ENCODE measurements at places on chromosomes 5 and 9.

DNA sequence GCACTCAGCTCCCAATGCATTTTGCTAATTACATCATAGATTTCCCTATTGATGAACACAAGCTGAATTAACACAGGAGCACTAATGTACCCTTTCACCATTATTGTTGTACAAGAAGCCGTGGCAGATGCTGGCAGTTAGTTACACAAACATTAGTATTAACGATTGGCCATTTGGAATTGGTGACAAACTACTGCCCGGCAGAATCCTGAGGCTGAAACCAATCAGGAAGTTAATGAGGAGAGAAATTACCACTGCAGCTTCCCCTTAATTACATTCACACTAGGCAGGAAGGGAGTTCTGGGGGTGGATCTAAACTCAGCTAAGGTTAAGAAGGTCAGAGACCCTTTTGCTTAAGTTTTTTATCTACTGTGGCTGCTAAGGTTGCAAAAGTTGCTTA is 9.6 kb upstream of the DMRT3 start:
- DNase-seq, result no peak

GRCh38 chr5:176535664-176536131 is 1.5 kb downstream of the RNF44 start:
- DNase-seq, result no peak

- DNase-seq, result no peak
Measured at GRCh38 chr5:179765400-179765799, 28.4 kb upstream of the LTC4S start.

DNA sequence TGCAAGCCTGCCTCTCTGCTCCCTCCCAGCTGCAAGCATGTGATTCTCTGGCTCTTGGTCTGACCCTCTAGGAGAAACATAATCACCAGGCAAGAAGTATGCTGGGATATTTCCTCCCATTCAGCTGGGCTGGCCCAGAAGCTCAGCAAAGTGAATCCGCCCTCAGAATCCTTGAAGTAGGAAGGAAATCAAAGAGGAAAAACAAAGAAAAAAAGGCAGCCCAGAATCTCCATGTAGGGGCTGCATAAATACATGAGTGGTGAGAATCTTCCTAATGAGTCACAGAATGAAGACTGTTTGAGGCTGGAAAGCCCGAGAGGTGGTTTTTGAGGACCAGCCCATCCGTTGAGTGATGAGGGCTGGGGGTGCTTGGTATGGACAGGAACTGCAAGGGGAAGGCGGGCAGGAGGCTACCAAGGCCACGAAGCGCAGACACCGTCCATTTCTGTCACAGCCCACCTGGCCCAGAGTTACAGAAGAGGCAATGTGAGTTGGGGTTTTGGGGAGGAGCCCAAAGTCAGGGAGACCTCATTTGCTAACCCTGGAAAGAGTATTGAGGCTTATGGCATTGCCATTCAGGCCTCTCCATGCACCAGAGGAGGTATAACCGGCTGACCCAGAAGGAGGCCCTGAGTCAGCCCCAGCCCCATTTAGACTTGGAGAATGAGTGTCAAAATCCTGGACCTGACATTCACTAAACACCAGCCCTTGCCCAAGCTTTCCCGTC is 33.4 kb upstream of the TGFBR1 start:
- no peak for DNase-seq

GRCh38 chr5:16548115-16548514 is 68.7 kb downstream of the RETREG1 start:
- no peak for DNase-seq

DNA sequence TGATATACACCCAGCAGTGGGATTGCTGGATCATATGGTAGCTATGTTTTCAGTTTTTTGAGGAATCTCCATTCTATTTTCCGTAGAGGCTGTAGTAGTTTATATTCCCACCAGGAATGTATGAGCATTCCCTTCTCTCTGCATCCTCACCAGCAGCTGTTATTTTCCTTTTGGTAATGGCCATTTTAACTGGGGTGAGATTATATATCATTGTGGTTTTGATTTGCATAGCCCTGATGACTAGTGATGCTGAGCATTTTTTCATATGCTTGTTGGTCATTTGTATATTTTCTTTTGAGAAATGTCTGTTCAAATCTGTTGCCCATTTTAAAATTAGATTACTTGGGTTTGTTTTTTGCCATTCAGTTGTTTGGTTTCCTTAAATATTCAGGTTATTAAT is 11.2 kb upstream of the PPIC start:
- no peak for DNase-seq

DNA sequence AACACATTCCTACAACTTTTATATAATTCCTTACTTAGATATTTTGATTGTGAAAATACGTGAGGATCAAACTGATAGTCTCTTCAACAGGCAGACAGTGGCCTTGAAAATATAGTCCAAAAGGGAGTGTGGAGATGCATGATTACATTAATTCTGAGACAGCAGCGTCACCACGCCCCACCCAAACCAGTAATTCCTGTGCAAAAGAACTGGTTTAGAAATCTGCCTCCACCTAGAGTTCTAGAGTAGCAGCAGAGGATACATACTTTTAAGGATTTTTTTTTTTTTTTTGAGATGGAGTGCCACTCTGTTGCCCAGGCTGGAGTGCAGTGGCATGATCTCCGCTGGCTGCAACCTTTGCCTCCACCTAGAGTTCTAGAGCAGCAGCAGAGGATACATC is 1.6 kb upstream of the TUT7 start:
- no peak for DNase-seq

DNA sequence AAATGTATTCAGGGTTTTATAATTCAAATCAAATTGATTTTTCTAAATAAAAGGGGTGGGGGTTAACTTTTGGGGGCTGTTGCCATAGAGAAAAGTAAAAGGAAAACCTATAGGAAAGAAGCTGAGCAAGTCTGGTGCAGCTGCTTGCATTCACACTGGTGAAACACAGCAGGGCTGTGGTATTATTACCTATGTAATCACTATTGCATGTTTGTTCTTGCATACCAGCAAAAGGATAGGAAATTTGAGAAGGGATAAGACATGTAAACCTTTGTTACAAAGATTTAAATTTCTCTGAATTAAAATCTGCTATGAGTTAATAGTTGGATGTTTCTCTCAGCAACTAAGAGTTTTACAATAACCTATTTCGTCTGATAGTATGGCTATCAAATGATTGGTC is 346.7 kb downstream of the EFNA5 start:
- no peak for DNase-seq

DNA sequence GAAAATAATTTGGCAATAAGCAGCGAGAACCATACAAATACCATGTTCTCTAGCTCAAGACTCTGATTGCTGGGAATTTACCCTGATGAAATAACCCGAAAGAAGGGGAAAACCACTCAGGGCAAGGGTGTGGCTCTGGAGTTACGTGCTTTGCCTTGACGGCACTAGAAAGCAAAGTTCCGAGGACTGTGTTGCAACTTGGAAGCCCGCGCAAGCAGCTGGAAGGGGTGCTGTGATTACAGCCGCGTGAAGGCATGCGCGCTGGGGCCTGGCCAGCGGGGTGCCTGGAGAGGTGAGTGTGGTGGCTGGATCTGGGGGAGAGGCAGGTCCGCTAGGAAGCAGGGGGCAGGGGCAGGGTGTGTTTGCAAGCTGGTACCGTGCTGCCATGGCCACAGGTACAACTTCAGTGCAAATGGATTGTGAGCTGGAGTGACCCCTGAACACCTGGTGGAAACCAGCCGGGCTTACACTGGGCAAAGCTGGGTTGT is 52.6 kb upstream of the CNOT6 start:
- DNase-seq, result no peak
